Activated CD4-positive, alpha-beta memory T cell treated with anti-CD3 and anti-CD28 coated beads for 36 hours (primary cell): ENCODE measurements at places on chromosomes 4 and X. TPM values are rescaled to one million over a fixed set of nuclear protein-coding genes. Genes with fewer than 3 reads are reported as not detected.

DNA sequence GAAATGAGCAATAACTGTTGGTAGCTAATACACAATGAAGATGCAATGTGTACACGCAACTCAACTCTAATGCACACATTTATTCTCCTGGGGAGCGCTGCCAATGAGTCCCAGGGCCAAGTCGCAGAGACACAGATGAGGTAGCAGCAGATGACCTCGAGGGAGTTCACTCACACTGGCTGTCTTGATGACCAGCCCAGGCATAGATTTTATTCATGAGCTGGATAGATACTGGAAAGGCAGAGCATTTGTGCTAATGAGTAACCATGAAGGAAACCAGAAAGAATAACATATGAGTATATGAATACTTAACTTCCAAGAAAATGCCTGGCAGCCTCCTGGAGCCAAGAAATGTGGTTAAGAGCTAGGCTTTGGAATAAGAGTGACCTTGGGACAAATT is 42.3 kb downstream of the RASL11B start:
- no peak for DNase-seq

- no peak for DNase-seq
Measured at GRCh38 chr4:105158837-105159236, 12.2 kb downstream of the TET2 start.

DNA sequence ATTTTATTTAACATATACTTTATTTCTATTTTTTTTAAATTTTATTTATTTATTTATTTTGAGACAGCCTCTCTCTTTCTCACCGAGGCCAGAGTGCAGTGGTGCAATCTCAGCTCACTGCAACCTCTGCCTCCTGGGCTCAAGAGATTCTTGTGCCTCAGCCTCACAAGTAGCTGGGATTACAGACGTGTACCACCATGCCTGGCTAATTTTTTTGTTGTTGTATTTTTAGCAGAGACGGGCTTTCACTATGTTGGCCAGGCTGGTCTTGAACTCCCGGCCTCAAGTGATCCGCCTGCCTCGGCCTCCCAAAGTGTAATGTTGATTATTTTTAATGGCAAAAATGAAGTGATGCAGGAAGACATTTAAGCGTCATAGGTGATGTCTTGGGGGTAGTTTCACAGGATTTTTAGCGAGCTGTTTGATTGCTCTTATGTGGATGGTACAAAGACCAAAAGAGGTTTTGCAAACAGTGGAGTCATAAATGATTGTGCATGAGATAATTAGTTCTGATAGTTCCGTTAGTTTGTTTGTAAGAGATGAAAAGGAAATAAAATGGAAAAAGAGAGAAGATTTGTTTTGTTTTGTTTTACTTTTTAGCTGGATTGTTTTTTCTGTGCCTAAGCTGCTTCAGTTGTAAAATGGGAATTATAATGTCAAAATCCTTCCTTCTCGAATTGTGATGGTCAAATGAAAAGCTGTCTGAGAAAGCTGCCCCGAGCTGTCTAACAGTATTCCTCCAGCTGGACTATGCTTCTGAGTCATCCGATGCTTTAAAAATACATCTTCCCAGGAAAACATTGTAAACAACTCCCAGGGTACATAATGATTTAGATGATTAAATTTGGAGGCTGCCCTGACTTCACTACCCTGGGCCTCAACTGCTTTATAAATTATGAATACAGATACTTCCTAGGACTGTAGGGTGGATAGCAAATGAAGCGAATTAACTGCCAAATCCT is 14.7 kb downstream of the RHOH start:
- DNase-seq = no peak

DNA sequence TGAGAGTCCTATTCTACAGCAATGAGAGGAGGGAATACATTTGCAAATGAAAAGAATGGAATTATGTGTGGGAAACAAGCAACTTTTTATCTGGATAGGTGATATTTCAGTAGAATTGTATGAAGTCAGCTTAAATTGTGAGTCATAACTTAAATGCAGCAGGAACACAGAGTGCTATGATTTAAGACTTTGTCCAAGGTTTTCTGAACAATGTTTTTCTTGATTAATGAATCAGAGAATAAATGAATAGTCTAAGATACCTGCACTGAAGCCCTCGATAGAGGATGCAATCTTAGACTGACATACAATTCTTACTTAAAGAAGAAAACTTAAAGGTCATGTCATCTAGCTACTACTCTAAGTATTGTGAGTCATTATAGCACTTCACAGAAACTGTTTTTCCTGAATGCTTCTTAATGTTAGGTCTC is 8.0 kb downstream of the ARHGEF38 start:
- DNase-seq = no peak

DNA sequence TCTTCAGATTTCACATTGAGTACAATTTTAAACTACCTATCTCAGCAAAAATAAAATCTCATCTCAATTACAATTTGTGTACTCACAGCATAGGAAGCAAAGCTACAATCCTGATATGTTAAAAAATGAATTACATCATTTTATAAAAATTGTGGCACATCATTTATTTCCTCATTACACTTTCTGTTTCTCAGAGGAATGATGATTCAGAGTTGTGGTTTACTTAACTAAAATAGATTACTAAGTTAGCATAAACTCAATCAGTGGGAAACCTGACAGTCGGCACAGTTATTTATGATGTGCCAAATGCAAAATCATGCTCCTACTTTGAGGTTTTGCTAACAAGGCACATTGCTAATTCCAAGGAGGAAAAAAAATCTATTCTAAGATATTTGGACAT is 325.0 kb downstream of the FBXO8 start:
- no peak for DNase-seq

Gene MAGEC2
- total RNA-seq = not detected

Gene FAAH2
- 12.1 TPM for total RNA-seq

Gene ITM2A
- total RNA-seq = 87.7 TPM

Gene TMPRSS11D
- not detected for total RNA-seq

Gene MAGEB17
- total RNA-seq = not detected
